M059J (cell line): ENCODE measurements at places on chromosomes 1 and 21.

- DNase-seq, result no peak
Observed at GRCh38 chr1:230309646-230310177, 116.4 kb downstream of the PGBD5 start.

- DNase-seq, result no peak
Observed at GRCh38 chr1:65577278-65577677, 156.8 kb downstream of the LEPR start.

DNA sequence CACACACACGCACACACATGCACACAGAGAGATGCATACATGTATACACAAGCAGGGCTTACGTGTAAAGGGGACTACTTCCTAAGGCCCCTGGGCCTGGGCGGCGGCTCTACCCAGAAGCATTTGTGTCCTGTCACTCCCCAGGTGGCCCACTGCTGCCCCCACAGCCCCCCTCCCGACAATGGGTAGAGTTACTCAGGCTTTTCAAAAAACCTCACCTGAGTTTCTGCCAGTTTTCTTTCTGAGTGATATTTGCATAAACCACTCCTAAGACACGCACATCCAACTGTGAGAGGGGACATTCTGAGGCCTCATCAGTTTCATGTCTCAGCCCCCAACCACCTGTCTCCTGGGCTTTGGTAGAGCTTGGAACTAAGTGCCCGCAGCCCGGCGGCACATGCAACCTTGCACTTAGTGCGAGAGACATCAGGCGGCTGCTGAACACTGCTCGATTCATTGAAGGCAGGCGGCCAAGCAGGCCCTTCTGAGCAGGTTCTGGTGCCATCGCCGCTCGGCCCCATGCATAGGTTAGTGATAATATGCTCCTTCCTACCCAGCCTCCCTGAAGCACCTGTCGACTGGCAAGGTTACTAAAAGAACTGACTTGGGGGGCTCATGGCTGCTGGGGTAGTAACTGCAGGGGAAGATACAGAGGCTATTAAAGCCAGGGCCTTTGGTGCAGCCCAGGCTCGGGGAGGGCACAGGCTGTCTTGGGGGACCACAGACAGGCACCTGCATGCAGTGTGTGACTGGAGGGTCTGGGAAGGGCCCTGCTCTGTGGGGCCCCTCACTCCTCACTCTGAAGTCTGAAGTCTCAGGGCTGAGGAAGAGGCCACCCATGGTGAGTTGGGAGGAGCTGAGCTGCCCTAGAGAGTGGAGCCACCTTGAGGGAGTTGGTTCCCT lies 364.2 kb upstream of the VAMP3 start:
- DNase-seq, result no peak

GRCh38 chr1:27349784-27350662 lies 8.2 kb downstream of the SYTL1 start:
- peak; percentile 76 for DNase-seq

DNA sequence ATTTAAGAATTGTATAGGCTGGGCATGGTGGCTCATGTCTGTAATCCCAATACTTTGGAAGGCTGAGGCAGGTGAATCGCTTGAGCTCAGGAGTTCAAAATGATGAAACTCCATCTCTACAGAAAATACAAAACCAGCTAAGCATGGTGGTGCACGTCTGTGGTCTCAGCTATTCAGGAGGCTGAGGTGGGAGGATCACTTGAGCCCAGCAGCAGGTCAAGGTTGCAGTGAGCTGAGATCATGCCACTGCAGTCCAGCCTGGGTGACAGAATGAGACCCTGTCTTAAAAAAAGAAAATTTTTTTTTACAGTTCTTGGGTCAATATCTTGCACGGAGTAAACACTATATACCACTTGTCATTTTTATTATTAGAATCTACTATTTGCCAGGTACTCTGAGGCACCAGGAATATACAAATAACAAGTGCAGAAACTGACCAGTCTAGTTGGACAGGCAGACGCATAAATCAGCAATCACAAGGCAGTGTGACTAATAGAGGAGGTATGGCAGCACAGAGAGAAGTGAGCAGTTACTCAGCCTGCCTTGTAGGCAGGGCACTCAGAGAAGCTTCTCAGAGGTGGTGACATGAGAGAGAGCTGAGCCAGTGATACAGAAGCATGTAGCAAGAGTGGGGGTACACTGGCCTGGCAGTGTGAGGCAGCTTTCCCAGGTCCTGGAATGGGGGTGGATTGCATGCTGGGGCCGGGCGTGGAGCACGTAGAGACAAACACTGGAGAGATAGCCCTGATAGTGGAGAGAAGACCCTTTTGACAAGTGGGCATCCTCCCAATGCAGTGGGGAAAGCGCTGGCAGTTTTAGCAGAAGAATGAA lies 8.0 kb downstream of the PHLDA3 start:
- DNase-seq, result peak; percentile 98

DNA sequence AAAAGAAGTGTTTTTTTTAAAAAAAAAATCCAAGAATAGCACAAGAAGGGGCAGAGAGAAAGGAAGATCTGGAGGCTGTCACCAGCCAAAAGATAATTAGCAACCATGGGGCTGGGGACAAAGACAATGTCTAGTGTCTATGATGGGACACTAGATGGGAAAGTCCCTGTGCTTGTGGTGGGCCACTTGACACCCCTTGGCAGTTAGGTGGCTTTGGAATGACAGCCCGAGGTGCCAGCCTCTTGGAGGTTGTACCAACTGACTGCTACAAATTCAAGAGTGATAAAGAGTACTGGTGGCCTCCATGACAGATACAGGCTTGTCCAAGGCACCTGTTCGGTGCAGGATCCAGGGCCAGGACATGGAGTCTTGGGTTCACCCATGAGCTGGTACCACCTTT lies 21.6 kb downstream of the ATP2B4 start:
- no peak for DNase-seq
